Right atrium auricular region (tissue), 2 donors: ENCODE measurements at places on chromosomes 5 and 9.

DNA sequence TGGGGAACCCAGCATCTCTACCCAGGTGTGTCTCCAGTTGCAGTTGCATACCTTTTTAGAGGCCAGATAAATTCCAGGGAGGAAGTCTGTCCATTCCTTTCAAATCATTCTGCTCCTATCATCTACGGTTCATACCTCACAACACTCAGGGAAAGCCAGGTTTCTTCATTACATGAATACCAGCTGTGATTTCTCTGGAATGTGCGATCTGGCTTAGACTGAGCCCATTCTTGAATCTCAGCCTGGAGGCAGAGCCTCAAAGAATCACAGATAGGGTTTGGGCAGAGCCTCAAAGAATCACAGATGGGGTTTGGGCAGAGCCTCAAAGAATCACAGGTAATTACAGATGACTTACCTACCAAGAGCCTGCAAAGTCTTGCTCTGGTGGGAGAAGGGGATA, 7.2 kb downstream of the P4HA2 start:
- no peaks in the 10 kb centered on the region for H3K4me1 ChIP-seq
- H3K27me3 ChIP-seq: no peaks in the 10 kb centered on the region
- H3K36me3 ChIP-seq: peaks cover 10% of the 10 kb centered on the region
- peak overlapping the region; percentile 74 for H3K27ac ChIP-seq
- H3K4me3 ChIP-seq: no peak overlapping the region

DNA sequence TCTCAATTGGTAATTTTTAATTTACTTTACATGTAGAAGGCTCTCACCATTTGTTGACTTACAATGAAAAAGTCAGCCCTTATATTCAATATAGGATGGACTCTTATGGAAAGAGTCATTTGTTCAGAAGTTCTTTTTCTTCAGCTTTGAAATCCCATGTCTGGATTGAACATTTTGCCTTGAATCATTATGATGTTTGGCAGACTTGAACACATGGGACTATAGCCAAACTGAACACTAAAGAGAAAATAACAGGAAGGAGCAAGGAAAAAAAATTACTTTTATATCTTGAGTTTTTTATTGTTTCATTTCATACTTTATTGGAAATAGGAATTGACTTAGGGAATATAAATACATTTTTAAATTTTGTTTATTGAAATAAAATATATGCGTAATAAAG, 1503.0 kb downstream of the EFNA5 start:
- DNase-seq: no peak
- no peaks in the 10 kb centered on the region for H3K27me3 ChIP-seq
- no peak overlapping the region for H3K27ac ChIP-seq
- no peaks in the 10 kb centered on the region for H3K36me3 ChIP-seq

- no peak for DNase-seq
- H3K4me3 ChIP-seq: no peak overlapping the region
- H3K4me1 ChIP-seq: no peaks in the 10 kb centered on the region
- H3K36me3 ChIP-seq: no peaks in the 10 kb centered on the region
Observed at GRCh38 chr5:175550055-175550805, 71.9 kb downstream of the SFXN1 start.

GRCh38 chr5:51500-51823, 40.5 kb upstream of the PLEKHG4B start:
- DNase-seq: no peak
- H3K4me1 ChIP-seq: no peaks in the 10 kb centered on the region
- peaks cover 17% of the 10 kb centered on the region for H3K27me3 ChIP-seq
- no peak overlapping the region for H3K27ac ChIP-seq

DNA sequence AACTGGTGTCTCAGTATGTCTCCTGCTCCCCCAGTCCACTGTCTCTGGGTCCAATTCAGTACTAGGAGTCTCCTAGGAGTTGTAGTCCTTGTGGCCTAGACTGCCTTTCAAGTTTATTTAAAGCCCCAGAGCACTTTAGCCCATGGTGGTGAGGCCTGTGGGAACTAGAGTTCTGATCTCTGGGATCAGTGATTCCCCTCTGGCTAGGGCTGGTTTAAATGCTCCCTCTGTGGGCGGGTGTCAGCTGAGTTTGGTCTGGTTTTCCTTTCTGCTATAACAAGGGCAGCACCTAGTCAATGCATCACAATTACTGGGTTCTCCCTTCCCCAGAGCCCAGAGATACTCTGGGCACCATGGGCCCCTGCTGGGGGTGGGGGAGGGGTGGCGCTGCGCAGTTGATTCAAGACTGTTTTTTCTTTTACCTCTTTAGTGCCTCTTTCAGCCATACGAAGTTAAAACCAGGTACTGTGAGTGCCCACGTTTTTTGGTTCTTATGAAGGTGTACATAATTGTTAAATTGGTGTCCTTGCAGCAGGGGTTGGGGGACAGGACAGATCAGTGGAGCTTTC, 9.3 kb upstream of the SLC36A3 start:
- DNase-seq: no peak
- no peak overlapping the region for H3K27ac ChIP-seq
- H3K27me3 ChIP-seq: no peaks in the 10 kb centered on the region
- H3K4me1 ChIP-seq: no peaks in the 10 kb centered on the region
- H3K4me3 ChIP-seq: no peak overlapping the region

GRCh38 chr5:146667633-146668272, 151.8 kb upstream of the GPR151 start:
- H3K27me3 ChIP-seq: no peaks in the 10 kb centered on the region
- H3K4me3 ChIP-seq: no peak overlapping the region
- H3K36me3 ChIP-seq: no peaks in the 10 kb centered on the region

GRCh38 chr5:172561151-172561550, 79.9 kb upstream of the NEURL1B start:
- H3K27ac ChIP-seq: no peak overlapping the region
- H3K27me3 ChIP-seq: no peaks in the 10 kb centered on the region
- no peaks in the 10 kb centered on the region for H3K36me3 ChIP-seq
- H3K4me1 ChIP-seq: no peaks in the 10 kb centered on the region
- no peak overlapping the region for H3K4me3 ChIP-seq

GRCh38 chr9:36485647-36486328, 85.7 kb upstream of the RNF38 start:
- H3K4me1 ChIP-seq: no peaks in the 10 kb centered on the region
- H3K27me3 ChIP-seq: no peaks in the 10 kb centered on the region
- no peaks in the 10 kb centered on the region for H3K36me3 ChIP-seq

- no peaks in the 10 kb centered on the region for H3K4me1 ChIP-seq
- no peak overlapping the region for H3K27ac ChIP-seq
- no peak overlapping the region for H3K4me3 ChIP-seq
- no peaks in the 10 kb centered on the region for H3K36me3 ChIP-seq
- no peaks in the 10 kb centered on the region for H3K27me3 ChIP-seq
- DNase-seq: no peak
Observed at GRCh38 chr9:26789959-26790358, 102.6 kb downstream of the CAAP1 start.

- H3K27ac ChIP-seq: no peak overlapping the region
- DNase-seq: no peak
- H3K36me3 ChIP-seq: no peaks in the 10 kb centered on the region
- H3K27me3 ChIP-seq: no peaks in the 10 kb centered on the region
- peaks cover 19% of the 10 kb centered on the region for H3K4me1 ChIP-seq
Observed at GRCh38 chr9:27495480-27496134, 28.5 kb upstream of the IFNK start.

- no peak overlapping the region for H3K27ac ChIP-seq
- no peaks in the 10 kb centered on the region for H3K4me1 ChIP-seq
- no peaks in the 10 kb centered on the region for H3K36me3 ChIP-seq
- no peaks in the 10 kb centered on the region for H3K27me3 ChIP-seq
- no peak for DNase-seq
- H3K4me3 ChIP-seq: no peak overlapping the region
Observed at GRCh38 chr9:130441031-130441430, 3.7 kb upstream of the ASS1 start.

DNA sequence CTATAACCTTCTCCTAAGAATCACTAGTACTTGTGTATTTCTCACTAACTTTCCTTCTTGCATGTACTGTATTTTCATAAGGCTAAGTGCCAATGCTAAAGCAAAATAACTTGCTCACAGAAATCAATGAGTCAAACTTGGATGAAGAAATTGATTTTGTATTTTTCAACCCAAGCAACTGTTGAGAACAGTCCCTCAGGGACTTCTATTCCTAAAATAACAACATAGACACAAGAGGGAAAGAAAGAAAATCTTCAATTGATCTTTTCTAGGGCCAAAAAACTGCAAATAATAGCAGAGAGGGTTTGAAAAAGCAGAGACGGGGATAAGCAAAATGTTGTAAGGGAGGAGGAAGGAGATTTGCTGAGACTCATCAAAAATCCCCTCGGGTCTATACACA, 69.8 kb downstream of the HABP4 start:
- no peaks in the 10 kb centered on the region for H3K36me3 ChIP-seq
- H3K27me3 ChIP-seq: no peaks in the 10 kb centered on the region
- H3K4me1 ChIP-seq: peaks cover 21% of the 10 kb centered on the region

DNA sequence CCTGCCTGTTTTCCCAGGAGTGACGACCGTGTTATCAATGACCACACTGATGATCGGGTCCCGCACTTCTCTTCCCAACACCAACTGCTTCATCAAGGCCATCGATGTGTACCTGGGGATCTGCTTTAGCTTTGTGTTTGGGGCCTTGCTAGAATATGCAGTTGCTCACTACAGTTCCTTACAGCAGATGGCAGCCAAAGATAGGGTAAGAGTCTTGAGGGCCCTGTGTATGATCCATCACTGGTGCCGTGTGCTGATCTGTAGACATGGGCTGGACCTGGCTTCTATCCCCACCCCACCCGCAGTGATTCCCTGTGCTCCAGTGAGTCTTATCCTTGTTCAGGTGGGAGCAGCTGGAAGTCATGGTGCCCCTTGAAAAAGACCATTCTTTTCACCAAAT, 26.0 kb downstream of the GABRP start:
- no peaks in the 10 kb centered on the region for H3K27me3 ChIP-seq
- no peak overlapping the region for H3K27ac ChIP-seq
- H3K36me3 ChIP-seq: no peaks in the 10 kb centered on the region
- DNase-seq: no peak

DNA sequence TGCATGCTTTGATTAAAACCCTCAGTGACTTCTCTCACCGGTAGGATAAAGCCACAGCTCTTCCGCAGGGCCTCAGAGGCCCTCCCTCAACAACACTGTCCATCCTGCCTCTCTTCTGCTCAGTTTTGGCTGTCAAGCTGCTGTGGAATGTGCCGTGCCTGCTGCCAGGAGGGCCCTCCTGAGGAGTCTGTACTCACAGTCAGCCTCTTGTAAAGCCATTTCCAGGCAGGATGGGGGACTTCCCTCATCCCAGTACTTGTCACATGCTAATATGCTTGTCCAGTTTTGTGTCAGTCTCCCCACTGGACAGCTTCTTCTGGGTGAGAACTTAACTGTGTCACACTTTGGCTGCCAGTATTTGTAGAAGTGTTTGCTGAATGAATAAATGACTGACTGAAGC, 13.9 kb upstream of the DDX41 start:
- H3K27me3 ChIP-seq: no peaks in the 10 kb centered on the region
- peaks cover 76% of the 10 kb centered on the region for H3K36me3 ChIP-seq
- no peak overlapping the region for H3K4me3 ChIP-seq
- DNase-seq: no peak
- H3K27ac ChIP-seq: no peak overlapping the region

- no peaks in the 10 kb centered on the region for H3K27me3 ChIP-seq
- H3K4me3 ChIP-seq: peak overlapping the region; percentile 10
- H3K27ac ChIP-seq: peak overlapping the region; percentile 82
- no peaks in the 10 kb centered on the region for H3K4me1 ChIP-seq
Observed at GRCh38 chr5:115423541-115423940, 121.0 kb downstream of the FEM1C start.

GRCh38 chr9:68678430-68678829, 26.6 kb upstream of the PIP5K1B start:
- H3K4me3 ChIP-seq: no peak overlapping the region
- DNase-seq: no peak
- no peak overlapping the region for H3K27ac ChIP-seq
- H3K27me3 ChIP-seq: no peaks in the 10 kb centered on the region

DNA sequence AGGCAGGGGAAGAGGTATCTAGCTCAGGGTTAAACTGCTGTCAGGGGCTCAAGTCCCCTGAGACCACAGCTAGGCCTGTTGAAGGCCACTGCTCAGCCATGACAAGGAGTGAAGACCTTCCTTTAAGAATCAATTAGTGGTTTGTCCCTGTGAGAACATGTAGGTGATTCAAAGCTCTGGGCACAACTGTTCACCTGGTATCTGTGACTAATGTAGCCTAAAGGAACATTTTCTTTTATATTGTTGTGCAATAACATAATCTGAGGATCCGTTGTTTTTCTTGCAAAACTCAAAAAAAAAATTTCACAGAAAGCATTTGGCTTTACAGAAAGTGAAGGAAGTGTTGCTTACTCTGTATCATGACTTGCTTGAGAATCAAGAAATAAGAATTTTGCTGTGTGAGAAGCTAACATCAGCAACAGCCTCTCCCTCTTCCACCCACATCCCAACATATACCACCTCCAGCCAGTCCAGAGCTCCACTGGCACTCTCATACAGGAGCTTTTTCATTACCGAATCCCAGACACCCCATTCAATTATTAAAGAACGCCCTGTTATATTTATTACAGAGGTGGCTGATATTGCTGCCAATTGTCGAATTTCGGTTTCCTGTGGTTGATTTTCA, 807.0 kb downstream of the TLE4 start:
- no peaks in the 10 kb centered on the region for H3K36me3 ChIP-seq
- no peak for DNase-seq
- H3K27ac ChIP-seq: no peak overlapping the region
- H3K27me3 ChIP-seq: no peaks in the 10 kb centered on the region
- no peaks in the 10 kb centered on the region for H3K4me1 ChIP-seq
